ENCODE measurements at places on chromosomes 7 and 10.

DNA sequence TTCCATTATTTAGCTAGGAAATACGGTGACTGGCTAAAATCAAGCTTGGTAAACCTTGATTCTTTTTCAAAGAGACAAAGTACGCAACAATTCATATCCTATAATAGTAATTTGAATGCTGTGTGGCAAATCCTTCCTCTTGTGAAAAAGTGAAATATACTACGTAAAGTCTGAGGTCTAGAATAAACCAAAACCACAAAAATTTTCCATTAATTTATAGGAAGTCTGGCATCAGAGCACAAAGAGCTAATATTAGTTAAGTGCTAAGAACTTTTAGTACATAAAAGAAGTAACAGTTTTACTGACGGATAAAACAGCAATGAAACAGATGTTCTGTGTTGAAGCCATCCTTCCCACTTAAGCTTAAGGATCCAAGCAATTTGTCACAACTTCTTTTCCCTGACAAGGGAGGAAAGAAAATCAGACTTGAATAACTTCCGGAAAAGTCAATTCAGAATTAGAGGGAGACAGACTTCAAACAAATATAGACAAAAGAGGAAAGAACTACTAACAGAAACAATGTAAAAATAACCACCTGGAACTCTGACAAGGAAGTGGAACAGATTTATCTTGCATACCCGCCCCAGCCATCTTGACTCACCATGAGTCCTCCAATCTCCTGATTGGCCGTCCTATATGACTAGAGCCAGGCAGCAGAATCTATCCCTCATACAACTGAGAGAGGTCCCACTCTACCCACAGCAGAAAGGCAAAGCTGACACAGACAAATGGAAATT, 34.6 kb downstream of the RHEB start:
- DNase-seq, result peak; percentile 79

DNA sequence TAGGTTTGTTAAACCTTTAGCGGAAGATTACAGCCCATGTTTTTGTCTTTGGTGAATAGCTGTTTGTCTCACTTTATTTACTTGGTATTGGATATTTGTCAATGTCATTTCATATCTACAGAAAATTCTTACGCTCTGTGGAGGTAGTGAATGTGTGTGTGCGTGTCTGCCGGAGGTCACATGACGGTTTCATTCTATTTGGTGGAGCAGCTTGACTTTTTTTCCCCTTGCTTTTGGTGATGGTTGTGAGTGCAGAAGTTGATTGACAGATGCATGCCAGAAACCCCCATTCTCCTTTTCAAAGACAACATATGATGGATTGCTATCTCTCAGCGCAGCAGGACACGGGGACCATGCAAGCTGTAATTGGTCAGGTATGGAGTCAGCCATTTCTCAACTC, at the start of gene POU6F2:
Gene POU6F2, plus strand, starts transcription at position 225 of the 400 bp plus-strand sequence. Its CDS starts 45 bp downstream, at position 270.
- no peak for DNase-seq

GRCh38 chr10:80461208-80462183, 7.4 kb downstream of the TSPAN14 start:
- DNase-seq, result no peak

GRCh38 chr7:34160261-34160752, 255.0 kb downstream of the BMPER start:
- no peak for DNase-seq

GRCh38 chr7:23520582-23520981, 11.2 kb downstream of the TRA2A start:
- no peak for DNase-seq

GRCh38 chr7:55224111-55224510, 141.0 kb upstream of the LANCL2 start:
- no peak for DNase-seq

- no peak for DNase-seq
These were observed 344.3 kb downstream of the GLRX3 start for GRCh38 chr10:130480491-130480890.

DNA sequence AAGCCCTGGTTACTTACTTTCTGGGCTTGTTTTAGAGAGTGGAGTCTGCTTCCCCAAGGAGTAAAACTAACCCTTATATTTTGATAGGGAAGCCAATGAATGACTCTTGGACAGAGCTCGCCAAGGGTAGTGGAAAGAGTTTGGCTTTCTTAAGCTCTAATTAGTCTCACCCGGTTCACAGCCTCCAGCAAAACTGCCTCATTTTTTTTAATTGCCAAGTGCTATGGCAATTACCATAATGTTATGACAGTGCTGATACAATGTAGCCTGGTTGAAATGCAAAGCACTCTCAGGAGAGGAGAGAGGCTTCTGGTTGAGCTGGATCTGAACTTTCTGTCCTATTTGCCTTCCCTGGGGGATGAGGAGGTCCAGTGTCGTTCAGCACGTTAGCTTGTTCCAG, 376.1 kb upstream of the CHRM2 start:
- DNase-seq, result no peak

DNA sequence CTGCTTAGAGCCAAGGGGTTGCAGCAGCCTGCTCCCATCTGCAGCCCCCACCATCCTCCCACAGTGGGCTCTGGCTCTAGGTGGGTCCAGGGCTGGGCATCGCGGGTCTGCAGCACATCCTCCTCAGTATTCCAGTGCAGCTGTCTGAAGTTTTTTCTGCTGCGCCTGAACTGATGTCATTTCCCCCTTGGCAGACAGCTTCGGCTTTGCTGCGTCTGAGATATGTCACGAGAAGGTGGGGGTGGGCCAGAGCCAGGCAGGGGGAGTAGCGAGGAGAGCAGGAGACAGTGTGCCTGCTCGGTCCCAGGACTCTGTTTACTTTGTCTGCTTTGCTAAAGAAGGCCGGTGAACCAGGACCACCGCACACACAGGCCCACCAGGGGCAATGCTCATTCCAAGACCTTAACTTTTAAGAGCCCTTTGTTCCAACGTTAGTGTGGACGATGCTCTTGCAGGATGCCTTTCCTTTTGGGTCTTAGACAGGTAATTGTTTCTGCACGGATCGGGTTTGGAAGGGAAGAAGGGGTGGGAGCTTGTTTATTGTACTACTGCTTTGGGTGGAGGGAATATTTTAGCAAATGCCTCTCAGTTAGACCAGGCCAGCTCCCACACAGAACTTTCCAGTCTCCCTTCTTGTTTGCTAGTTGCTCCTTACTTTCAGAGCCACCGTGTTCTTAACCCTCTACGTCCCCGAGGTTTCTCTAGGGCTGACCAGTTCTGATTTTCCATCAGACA, 32.4 kb downstream of the WBP1L start:
- no peak for DNase-seq

- no peak for DNase-seq
These were observed 64.4 kb downstream of the STK17A start for GRCh38 chr7:43647339-43647672.

DNA sequence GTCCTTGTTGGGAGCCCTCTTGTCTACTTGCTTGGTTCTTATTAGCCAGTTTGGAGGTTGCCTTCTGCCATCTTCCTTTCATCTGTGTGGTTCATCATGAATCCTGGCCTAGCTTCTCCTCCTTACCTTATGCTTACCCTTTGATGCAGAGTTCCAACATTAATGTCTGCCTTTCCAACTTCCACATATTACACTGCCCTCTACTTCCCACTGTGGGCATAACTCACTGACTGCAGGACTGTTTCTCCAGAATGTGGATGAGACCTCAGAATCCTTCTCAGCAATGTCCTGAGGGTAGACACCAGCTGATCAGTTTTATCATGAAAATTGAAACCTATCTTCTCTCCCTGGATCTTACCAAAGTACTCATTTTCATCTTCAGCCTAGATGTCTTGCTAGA, 491.0 kb downstream of the LRMDA start:
- DNase-seq, result no peak

GRCh38 chr7:107666790-107667189, 6.2 kb downstream of the SLC26A4 start:
- DNase-seq, result no peak

GRCh38 chr10:119834188-119834587, 38.5 kb downstream of the MCMBP start:
- DNase-seq, result no peak

- no peak for DNase-seq
These were observed 59.7 kb upstream of the CCDC6 start for GRCh38 chr10:59965899-59966650.

GRCh38 chr7:69992938-69993337, 394.7 kb downstream of the AUTS2 start:
- no peak for DNase-seq

DNA sequence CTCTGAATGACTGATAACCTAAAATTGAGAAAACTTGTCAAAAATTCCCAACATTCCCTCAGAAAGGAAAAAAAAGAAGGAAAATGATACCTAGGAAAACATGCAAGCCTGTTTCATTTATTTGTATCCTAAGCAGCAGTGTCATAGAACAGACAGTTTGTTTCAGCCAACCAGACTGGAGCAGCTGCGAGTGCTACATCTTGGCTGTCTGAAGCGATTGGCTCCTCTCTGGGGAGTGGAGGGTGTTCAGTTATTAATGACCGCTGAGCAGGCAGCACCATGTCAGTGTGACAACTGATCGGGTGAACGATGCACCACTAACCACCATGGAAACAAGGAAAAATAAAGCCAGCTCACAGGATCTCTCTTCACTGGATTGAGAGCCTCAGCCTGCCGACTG, at the start of gene LRRN3:
Gene LRRN3, plus strand, starts transcription at position 282 of the 400 bp plus-strand sequence. CDS start 31,646 bp downstream, outside the sequence.
- DNase-seq, result no peak

- peak; percentile 68 for DNase-seq
These were observed 40.6 kb upstream of the PIK3CG start for GRCh38 chr7:106824458-106824857.

DNA sequence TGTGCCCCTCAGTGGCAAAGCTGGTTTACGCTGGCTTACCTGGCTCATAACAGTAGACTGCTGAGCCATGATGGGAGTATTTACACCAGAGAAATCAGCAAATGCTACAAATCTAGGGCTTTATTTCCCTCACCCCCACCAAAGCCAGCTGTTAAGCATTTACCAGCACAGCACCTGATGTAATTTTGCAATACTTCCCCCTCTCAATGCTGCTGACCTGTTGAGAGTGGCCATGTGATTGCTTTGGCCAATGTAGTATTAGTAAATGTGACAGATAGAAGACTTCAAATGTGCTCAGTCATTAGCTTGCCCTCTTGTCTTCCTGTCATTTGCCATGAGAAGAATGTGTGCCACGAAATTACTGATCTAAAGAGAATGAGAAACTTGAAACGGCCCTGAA, 46.6 kb downstream of the HERPUD2 start:
- no peak for DNase-seq

- DNase-seq, result no peak
These were observed 227.2 kb upstream of the KIAA1217 start for GRCh38 chr10:23981520-23982309.

GRCh38 chr7:116999311-116999710, 46.0 kb downstream of the ST7 start:
- peak; percentile 4 for DNase-seq

DNA sequence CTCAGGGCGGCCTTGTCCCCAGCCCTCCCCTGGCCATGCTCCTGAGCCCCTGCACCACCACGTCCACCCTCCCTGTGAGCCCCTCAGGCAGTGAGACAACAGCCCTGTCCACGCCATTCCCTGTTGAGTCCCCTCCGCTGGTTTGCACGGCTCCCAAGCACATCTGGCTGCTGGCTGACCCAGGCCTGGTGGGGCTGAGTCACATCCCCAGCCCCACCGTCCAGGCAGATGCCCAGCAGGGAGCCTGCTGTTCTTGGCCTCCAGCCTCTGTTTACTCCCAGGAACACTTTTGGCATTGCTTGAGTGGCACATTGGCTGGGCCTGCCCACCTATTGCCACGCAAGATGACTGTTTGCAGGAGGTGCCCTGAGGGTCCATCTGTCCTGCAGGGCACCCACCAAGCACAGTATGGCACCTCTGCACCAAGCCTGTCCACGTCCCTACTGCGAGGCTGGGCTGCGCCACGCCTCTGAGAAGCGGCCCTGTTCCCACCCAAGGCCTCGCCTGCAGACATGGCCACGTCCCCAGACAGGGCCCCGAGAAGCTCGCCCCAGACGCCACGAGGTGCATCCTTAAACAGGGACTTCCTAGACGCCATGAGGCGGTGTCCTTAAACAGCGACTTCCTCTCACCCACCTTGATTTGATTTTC, 48.4 kb upstream of the INPP5A start:
- DNase-seq, result no peak

GRCh38 chr7:4168541-4168940, 513.6 kb upstream of the FOXK1 start:
- no peak for DNase-seq

GRCh38 chr7:969403-969802, 5.9 kb downstream of the COX19 start:
- no peak for DNase-seq

- no peak for DNase-seq
These were observed 116.6 kb upstream of the SAMD8 start for GRCh38 chr10:74994854-74995253.

DNA sequence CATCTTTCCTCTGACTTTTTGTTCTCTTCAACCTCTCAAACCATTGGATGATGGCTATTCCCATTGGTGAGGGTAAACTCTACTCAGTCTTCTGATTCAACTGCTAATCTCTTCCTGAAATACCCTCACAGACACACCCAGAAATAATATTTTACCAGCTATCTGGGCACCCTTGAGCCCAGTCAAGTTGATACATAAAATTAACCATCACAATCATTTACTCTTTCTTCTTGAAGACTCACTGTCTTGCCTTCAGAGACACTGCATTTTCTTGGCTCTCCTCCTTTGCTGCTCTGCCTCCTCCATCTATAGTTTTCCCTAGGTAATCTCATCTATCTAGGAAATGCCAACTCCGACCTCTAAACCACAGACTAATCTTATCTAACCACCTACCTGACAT, 12.6 kb upstream of the PRRT4 start:
- DNase-seq, result no peak

- no peak for DNase-seq
These were observed 64.2 kb upstream of the DDC start for GRCh38 chr7:50629238-50629901.

GRCh38 chr7:4234886-4235285, 447.2 kb upstream of the FOXK1 start:
- DNase-seq, result no peak

- no peak for DNase-seq
These were observed 125.1 kb upstream of the FAM204A start for GRCh38 chr10:118467200-118467599.

- DNase-seq, result no peak
These were observed 148.5 kb downstream of the MAPK8 start for GRCh38 chr10:48455055-48455391.
